ENCODE measurements at places on chromosomes 2 and 18.

- no peak for DNase-seq
These were observed 652 bp downstream of the GCA start for GRCh38 chr2:162344617-162344950.

DNA sequence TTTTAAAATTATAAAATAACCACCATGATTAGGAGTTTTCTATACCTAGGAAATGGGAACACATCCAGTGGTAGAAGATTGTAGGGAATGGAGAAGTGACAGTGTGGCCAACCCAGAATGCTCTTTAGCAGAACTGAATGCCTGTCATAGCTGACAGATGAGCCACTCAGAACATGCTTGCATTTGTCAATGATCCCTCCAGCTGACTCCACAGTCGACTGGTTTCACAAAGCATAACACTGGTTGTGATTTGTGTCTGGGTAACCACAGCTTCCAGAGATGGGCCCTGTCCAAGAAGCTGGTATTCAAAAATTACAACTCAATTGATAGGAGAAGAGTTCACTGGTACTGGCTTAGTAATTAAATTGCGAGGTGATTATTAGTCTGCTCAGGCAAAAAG, 9.0 kb upstream of the CTIF start:
- no peak for DNase-seq

- no peak for DNase-seq
These were observed 11.6 kb downstream of the BMPR2 start for GRCh38 chr2:202387608-202388342.

DNA sequence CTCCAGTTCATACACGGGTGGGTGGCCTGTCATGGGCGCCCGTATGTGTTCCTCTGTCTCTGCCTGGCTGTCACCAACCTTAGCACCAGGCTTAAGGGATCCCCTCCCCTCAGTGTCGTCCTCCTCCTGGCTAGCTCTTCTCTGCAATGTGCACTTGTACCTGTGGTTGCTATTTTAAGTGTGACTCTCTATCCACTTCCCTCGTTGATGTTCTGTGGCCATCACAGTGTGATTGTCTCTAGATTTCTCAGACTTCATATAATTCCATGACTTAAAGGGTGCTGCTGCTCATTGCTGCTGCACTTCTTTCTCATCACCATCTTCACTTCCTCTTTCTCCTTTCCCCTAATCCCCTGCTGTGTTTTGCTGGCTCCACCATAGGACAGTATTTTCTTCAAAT, 143.4 kb downstream of the EML6 start:
- DNase-seq, result no peak

- DNase-seq, result no peak
These were observed 49.9 kb upstream of the ASPRV1 start for GRCh38 chr2:70011335-70011734.
